ENCODE measurements at places on chromosomes 13 and 19.

DNA sequence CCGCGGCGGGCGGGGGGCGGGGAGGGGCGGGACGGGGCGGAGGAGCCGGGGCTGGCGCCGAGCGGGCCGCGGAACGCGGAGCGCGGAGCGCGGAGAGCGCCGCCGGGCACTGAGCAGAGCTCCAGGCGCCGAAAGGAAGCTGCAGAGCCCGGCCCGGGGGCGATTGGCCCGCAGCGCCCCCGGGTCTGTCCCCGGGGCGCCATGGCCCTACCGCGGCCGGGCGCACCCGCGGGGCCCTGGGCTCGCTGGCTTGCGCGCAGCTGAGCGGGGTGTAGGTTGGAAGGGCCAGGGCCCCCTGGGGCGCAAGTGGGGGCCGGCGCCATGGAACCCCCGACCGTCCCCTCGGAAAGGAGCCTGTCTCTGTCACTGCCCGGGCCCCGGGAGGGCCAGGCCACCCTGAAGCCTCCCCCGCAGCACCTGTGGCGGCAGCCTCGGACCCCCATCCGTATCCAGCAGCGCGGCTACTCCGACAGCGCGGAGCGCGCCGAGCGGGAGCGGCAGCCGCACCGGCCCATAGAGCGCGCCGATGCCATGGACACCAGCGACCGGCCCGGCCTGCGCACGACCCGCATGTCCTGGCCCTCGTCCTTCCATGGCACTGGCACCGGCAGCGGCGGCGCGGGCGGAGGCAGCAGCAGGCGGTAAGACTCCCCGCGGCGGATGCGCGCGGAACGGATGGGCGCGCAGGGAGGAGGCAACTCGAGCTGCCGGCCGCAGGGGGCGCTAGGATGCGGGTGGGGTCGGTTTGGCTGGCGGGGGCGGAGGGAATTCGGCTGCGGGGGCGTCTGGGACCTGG lies at the start of gene PDE4A:
PDE4A (plus strand) TSS at position 95 of the 796 bp plus-strand sequence; CDS start at position 322, 227 bp downstream.
- DNase-seq, result no peak

GRCh38 chr13:48527955-48528354 lies 4.9 kb downstream of the RCBTB2 start:
- no peak for DNase-seq

GRCh38 chr19:1985588-1986356 lies 29.7 kb downstream of the BTBD2 start:
- DNase-seq, result no peak

GRCh38 chr19:7434391-7434790 lies 54.4 kb downstream of the PEX11G start:
- no peak for DNase-seq

GRCh38 chr19:30428092-30428680 lies 56.0 kb downstream of the ZNF536 start:
- no peak for DNase-seq

Data from keratinocyte (primary cell).